A549 treated with GW870086 at 1 μM for 4 hours (cell line): ENCODE measurements at places on chromosomes 4 and X. TPM values are rescaled to one million over a fixed set of nuclear protein-coding genes. Genes with fewer than 3 reads are reported as not detected.

The C4orf54 gene
- total RNA-seq = not detected in 5 replicates

The SYN1 gene
- 0.08 to 0.36 TPM (median 0.19 TPM) in 5 replicates for total RNA-seq

The HSFX4 gene
- total RNA-seq = 0.10 TPM in 1 of 5 replicates, not detected in the others

The DGAT2L6 gene
- total RNA-seq = not detected in 5 replicates

The DCHS2 gene
- total RNA-seq = 0.03 TPM in 1 of 5 replicates, not detected in the others

The PASD1 gene
- total RNA-seq = not detected in 5 replicates

The PIR gene
- 50.6 to 59.2 TPM (median 55.9 TPM) in 5 replicates for total RNA-seq

The TMSB15A gene
- 0.47 to 0.85 TPM (median 0.80 TPM) in 5 replicates for total RNA-seq

The CLCN5 gene
- total RNA-seq = 1.4 to 3.6 TPM (median 3.0 TPM) in 5 replicates

The NLGN3 gene
- 0.70 to 1.2 TPM (median 1.00 TPM) in 5 replicates for total RNA-seq

The OTOP1 gene
- not detected in 5 replicates for total RNA-seq

The UGT2B10 gene
- 0.09 TPM in 1 of 5 replicates, not detected in the others for total RNA-seq

The GALNT7 gene
- total RNA-seq = 21.3 to 28.7 TPM (median 27.8 TPM) in 5 replicates

The STARD8 gene
- 1.2 to 2.0 TPM (median 1.8 TPM) in 5 replicates for total RNA-seq

The RAB40AL gene
- 0.13 TPM in 1 of 5 replicates, not detected in the others for total RNA-seq

The PHOX2B gene
- 0.05 TPM in 1 of 5 replicates, not detected in the others for total RNA-seq

The RAB39B gene
- 0.55 to 0.69 TPM (median 0.60 TPM) in 5 replicates for total RNA-seq

The EPHA5 gene
- total RNA-seq = 0.11 to 0.48 TPM (median 0.34 TPM) in 5 replicates

The ADAMTS3 gene
- total RNA-seq = not detected in 5 replicates

The TBC1D9 gene
- total RNA-seq = 4.7 to 7.3 TPM (median 6.7 TPM) in 5 replicates

The USP17L12 gene
- total RNA-seq = not detected in 5 replicates

The SCML1 gene
- total RNA-seq = 4.3 to 7.0 TPM (median 6.2 TPM) in 5 replicates

The NKRF gene
- total RNA-seq = 17.2 to 18.9 TPM (median 18.1 TPM) in 5 replicates

The CXCL8 gene
- 6.7 to 11.2 TPM (median 8.1 TPM) in 5 replicates for total RNA-seq

The STOX2 gene
- 2.4 to 4.1 TPM (median 3.0 TPM) in 5 replicates for total RNA-seq

The PDLIM3 gene
- 0.12 to 0.73 TPM (median 0.29 TPM) in 4 of 5 replicates, not detected in the other for total RNA-seq

The SPANXA1 gene
- total RNA-seq = 0.28 TPM in 1 of 5 replicates, not detected in the others

The FGD1 gene
- total RNA-seq = 4.8 to 7.7 TPM (median 6.6 TPM) in 5 replicates

The PRR32 gene
- not detected in 5 replicates for total RNA-seq

The TMSB4X gene
- total RNA-seq = 5,171 to 8,032 TPM (median 5,790 TPM) in 5 replicates

The HSD17B13 gene
- total RNA-seq = 0.06 to 0.10 TPM (median 0.07 TPM) in 3 of 5 replicates, not detected in the others

The PNMA6F gene
- total RNA-seq = not detected in 5 replicates

The CFAP299 gene
- not detected in 5 replicates for total RNA-seq

The CCKAR gene
- not detected in 5 replicates for total RNA-seq

The SHROOM3 gene
- total RNA-seq = 8.3 to 11.7 TPM (median 10.8 TPM) in 5 replicates

The PNMA5 gene
- not detected in 5 replicates for total RNA-seq

The ATP8A1 gene
- total RNA-seq = 0.02 to 0.45 TPM (median 0.04 TPM) in 4 of 5 replicates, not detected in the other

The PDGFRA gene
- total RNA-seq = 0.36 to 1.1 TPM (median 0.49 TPM) in 5 replicates

The SLC9A7 gene
- total RNA-seq = 7.9 to 13.7 TPM (median 10.4 TPM) in 5 replicates

The ZNF518B gene
- total RNA-seq = 2.0 to 3.6 TPM (median 3.5 TPM) in 5 replicates

The MTMR8 gene
- total RNA-seq = 0.46 to 0.80 TPM (median 0.53 TPM) in 5 replicates

The SPANXN4 gene
- not detected in 5 replicates for total RNA-seq

The FTSJ1 gene
- total RNA-seq = 68.3 to 77.6 TPM (median 74.2 TPM) in 5 replicates

The FGG gene
- total RNA-seq = 5.1 to 8.7 TPM (median 5.5 TPM) in 5 replicates

The PPM1K gene
- total RNA-seq = 0.39 to 1.0 TPM (median 0.64 TPM) in 5 replicates

The CLDN22 gene
- not detected in 5 replicates for total RNA-seq

The L1CAM gene
- 16.7 to 20.3 TPM (median 17.5 TPM) in 5 replicates for total RNA-seq

The CENPVL1 gene
- not detected in 5 replicates for total RNA-seq

The FMR1NB gene
- total RNA-seq = not detected in 5 replicates

The NHSL2 gene
- 0.26 to 0.37 TPM (median 0.31 TPM) in 5 replicates for total RNA-seq

The OPRPN gene
- not detected in 5 replicates for total RNA-seq

The DUSP21 gene
- total RNA-seq = not detected in 5 replicates

The KIT gene
- not detected in 5 replicates for total RNA-seq

The SPANXD gene
- total RNA-seq = not detected in 5 replicates
